ENCODE measurements at places on chromosomes 12 and 14.
A peak's percentile ranks its signal among the peaks of the same experiment; 100 is the strongest.

- peak; percentile 79 for DNase-seq
These were observed 37.6 kb downstream of the PACS2 start for GRCh38 chr14:105351920-105352851.

GRCh38 chr12:56224954-56225353 is 812 bp downstream of the NABP2 start:
- DNase-seq, result no peak

GRCh38 chr14:20684662-20685456 is 499 bp downstream of the RNASE4 start:
- DNase-seq, result no peak

GRCh38 chr12:94272280-94272679 is 123.9 kb downstream of the PLXNC1 start:
- DNase-seq, result no peak

GRCh38 chr14:76575108-76575507 is 186.2 kb upstream of the VASH1 start:
- no peak for DNase-seq

GRCh38 chr14:43157661-43158060 is 1349.4 kb downstream of the FSCB start:
- no peak for DNase-seq

DNA sequence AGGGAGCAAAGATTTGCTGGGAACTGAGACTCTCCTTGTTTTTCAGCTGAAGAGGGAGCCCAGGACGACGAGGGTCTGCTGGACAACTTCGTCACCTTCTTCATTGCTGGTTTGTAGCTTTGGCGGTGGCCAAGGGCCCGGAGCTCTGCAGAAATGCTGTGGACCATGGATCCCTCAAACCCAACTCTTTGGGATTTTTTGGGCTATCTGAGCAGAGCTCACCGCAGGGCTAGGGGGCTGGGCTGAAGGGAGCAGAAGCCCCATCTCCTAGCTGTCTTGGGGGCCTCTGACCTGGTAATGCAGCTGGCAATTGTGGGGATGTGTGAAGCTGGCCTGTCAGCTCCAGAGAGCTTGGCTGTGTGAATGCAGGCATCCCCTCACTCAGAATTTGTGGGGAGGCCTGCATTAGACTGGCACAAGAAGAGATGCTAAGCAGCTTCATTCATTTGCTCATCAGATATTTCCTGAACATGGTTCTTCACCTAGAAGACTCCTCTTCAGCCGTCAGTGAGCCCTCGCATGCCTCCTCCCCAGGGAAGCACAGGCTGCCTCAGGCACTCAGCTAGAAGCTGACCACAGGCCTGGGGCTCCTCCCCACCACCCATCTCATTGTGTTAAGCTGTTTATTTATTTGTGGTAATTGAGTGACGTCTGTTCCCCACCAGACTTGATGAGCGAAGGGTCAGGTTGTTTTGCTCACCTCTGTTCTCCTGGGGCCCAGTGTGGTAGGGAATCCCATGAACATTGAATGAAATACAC is 32.2 kb downstream of the CYP46A1 start:
- no peak for DNase-seq

DNA sequence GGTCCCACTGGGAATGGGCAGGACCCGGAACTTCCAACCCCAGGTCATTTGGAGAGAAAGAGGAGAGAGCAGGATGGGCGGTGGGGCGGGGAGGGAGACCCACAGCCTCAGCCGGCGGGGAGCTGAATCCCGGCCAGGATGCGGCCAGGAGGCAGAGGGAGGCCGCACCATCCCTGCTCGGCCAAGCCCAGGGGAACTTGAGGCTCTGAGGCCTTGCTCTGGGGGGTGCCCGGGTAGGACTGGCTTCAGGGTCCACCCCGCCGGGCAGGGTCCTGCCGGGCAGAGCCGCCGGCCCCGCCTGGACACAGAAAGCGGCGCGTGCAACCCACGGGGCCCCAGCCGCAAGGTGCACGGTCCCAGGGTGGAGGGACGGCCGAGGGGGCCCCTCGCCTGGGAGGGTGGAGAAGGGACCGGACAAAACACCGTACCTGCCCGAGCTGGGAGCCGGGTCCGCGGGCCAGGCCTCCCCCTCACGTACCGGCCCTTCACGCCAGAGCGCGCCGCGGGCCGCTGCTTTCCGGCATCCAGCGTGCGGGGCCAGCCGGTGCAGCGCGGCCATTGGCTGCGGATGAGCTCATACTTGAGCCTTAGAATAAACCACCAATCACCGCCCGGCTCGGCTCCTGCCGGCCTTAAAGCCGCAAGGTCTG is at the start of gene RPS6KL1:
Gene RPS6KL1 (minus strand): TSS at position 509 of the 650 bp plus-strand sequence. CDS start 1,719 bp downstream, outside the sequence.
- DNase-seq, result peak; percentile 50

DNA sequence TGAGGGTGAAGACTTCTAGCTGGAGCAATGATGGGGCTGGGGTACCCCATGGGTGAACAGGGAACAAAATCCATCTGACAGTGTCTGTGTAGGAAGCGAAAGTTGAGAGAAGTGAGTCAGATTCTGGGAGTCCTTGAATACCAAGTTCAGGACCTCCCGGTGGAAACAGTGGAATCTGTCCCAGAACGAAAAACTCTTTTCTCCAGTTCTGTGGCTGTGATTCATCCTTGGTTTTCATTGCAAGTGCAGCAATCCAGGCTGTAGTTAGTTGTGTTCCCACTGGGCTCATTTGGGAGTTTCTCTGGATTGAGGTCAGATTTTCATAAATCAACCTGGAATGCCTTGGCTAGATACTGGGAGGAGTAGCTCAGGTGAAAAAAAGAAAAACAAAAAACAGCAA is 120.7 kb downstream of the C12orf75 start:
- no peak for DNase-seq

DNA sequence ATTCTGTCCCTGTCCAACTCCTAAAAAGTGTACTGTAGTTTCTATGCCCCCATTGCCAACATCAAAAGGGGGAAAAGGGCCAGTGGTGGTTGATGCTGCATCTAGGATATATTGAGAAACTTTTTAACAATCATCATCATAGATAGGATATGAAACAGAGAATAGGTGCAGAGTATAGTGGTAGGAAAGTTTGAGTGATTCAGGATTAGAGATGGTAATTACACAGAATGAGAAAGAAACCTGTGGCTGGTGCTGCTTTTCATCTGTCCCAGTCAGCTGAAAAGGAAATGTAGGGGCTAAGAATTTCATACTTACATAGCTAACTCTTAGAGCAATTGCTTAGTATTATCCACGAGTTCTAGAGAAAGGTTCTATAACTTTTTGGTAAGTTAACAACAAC is 67.6 kb downstream of the GTF2A1 start:
- DNase-seq, result no peak

GRCh38 chr12:121872546-121873215 is 14.0 kb upstream of the HPD start:
- no peak for DNase-seq

- no peak for DNase-seq
These were observed 446 bp upstream of the ZNF641 start for GRCh38 chr12:48351022-48351708.

- no peak for DNase-seq
These were observed 63.6 kb downstream of the TMCC3 start for GRCh38 chr12:94586589-94587259.

- no peak for DNase-seq
These were observed 71.9 kb downstream of the BCL11B start for GRCh38 chr14:99199846-99200653.

- no peak for DNase-seq
These were observed 862 bp downstream of the CRIP2 start for GRCh38 chr14:105475269-105476096.

GRCh38 chr14:68676511-68676943 is 116.3 kb downstream of the ZFP36L1 start:
- DNase-seq, result no peak

DNA sequence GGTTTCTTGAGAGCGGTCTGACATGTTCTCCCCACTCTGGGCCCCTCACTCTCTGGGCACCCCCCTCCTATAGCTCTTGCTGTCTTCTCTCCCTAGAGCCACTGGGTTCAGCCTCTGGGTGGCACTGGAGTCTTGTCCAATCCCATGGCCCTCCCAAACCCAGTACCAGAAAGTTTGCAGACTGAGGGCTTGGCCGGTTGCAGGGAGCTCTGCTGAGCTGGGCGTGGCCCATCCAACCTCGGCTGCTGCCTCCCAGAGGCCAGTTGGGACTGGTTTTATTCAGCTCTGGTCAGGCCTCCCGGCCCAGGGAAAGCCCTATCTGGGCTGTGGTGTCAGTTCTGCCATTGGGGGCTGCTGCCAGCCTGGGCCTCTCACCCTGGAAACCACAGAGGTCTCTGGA is 37.9 kb downstream of the ISCA2 start:
- DNase-seq, result no peak

GRCh38 chr14:87989956-87990299 is 3.1 kb downstream of the GALC start:
- DNase-seq, result no peak

DNA sequence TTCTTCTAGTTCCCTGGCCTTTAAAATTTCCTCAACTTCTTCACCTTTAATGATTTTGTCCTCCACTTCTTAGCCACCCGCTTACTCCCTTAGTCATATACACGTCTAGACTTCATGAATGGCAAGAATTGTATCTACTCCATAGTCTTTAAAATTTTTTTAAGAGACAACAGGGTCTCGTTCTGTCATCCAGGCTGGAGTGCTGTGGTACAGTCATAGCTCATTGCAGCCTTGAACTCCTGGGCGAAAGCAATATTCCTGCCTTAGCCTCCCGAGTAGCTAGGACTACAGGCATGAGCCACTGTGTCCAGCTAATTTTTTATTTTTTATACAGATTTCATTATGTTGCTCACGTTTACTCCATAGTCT is 47.9 kb downstream of the BBS10 start:
- DNase-seq, result no peak

- DNase-seq, result no peak
These were observed 21.1 kb downstream of the ZFHX2 start for GRCh38 chr14:23530375-23531055.

DNA sequence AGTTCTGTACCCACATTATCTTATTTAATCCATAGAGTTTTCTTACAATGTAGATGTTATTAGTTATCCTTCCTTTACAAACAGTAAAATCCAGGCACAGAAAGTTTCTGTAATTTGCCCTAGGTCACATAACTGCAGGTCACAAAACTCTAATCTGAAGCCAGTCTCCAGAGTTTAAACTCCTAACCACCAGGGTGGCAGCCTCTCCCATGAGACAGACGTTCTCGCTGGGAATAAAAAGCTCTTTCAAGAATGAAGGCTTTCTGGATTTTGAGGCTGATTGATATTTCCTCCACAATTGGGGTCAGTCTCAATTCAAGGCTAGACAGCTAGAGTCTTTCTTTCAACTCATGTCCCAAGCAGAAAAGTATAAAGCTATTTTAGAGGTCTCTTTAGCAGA is 95.8 kb upstream of the PLEKHG7 start:
- no peak for DNase-seq

- no peak for DNase-seq
These were observed 112.5 kb downstream of the ETV6 start for GRCh38 chr12:11761869-11762567.

GRCh38 chr12:118107011-118107410 is 3.2 kb upstream of the VSIG10 start:
- DNase-seq, result no peak

DNA sequence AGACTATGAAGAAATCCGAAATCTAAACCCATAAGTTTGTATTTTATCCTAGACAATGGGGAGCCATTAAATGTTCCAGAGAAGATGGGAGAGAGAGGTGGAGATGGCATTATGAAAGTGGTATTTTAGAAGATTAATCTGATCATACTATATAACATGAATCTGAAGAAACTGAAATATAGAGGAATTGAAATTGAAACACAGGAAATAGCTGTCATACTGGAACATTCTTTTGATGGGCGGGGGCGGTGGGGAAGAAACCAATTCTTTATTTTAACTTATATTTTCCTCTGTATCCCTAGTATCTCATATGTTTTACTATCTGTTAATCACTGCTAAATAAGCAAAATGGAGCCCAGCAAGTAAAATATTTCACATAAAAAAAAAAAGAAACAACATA is 27.0 kb upstream of the FOXN3 start:
- peak; percentile 23 for DNase-seq

DNA sequence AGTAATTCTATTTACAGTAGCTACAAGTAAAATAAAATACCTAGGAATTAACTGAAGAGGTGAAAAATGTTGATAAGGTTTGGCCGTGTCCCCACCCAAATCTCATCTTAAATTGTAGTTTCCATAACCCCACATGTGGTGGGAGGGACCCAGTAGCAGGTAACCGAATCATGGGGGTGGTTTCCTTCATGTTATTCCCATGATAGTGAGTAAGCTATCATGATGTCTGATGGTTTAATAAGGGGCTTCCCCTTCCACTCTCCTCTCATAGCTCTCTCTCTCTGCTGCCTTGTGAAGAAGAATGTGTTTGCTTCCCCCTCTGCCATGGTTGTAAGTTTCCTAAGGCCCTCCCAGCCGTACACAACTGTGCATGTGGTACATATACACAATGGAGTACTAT is 1170.7 kb downstream of the BCL11B start:
- DNase-seq, result no peak

GRCh38 chr12:32489070-32489469 is 89.7 kb downstream of the FGD4 start:
- DNase-seq, result no peak

DNA sequence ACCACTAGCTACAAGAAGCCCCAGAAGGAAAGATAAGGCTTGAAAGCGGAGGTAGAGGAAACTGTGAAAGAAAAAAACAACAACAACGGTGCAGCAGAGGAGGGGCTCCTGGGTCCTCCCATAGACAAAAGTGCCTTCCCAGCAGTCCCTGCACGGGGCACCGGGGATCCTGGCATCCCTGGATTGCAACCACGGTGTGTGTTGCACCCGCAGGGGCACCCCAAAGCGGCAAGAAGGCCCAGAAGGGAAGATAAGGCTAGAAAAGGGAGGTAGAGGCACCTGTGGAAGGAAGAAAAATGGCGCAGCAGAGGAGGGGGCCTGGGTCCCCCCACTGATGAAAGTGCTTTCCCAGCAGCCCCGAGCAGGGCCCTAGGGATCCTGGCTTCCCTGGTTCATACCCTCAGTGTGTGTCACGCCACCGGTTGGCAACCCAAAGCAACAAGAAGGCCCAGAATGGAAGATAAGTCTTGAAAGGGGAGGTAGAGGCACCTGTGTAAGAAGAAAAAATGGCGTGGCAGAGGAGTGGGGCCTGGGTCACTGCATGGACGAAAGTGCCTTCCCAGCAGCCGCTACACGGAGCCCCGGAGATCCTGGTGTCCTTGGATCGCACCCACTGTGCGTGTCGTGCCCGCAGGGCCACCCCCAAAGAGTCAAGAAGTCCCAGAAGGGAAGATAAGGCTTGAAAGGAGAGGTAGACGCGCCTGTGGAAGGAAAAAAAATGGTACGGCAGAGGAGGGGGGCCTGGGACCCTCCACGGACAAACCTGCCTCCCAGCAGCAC is 281.0 kb downstream of the ALG10 start:
- DNase-seq, result no peak

DNA sequence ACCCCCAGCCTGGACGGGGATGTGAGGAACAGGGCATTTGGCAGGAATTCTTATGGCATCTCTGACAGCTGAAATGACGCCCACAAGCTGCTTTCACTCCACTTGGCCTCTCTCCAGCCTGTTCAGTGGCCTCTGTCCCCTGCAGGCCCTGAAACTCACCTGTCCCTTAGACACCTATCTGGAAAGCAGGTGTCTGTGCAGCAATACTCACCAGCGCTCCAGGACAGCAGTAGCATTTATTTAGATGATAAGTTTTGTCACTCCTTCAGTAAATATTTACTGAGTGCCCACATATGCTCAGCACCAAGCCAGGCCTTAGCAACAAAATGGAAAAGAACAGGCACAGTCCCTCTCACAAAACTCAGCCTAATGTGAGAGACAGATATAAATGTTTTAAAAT is 311.1 kb upstream of the FKBP4 start:
- DNase-seq, result no peak

- no peak for DNase-seq
These were observed 703 bp downstream of the NOVA1 start for GRCh38 chr14:26597071-26597588.

GRCh38 chr12:128168273-128168672 is 98.7 kb upstream of the TMEM132C start:
- DNase-seq, result no peak

- no peak for DNase-seq
These were observed 651.6 kb upstream of the LRFN5 start for GRCh38 chr14:40955131-40955505.

Data from activated T-helper 9 cell treated with anti-CD3 and anti-CD28 coated beads, Interleukin-2, amount 50 U/mL, for 16 hours (primary cell).